ENCODE measurements at places on chromosomes 16 and 17.

- DNase-seq: no peak
Measured at GRCh38 chr17:55709984-55710383, 12.7 kb downstream of the TMEM100 start.

DNA sequence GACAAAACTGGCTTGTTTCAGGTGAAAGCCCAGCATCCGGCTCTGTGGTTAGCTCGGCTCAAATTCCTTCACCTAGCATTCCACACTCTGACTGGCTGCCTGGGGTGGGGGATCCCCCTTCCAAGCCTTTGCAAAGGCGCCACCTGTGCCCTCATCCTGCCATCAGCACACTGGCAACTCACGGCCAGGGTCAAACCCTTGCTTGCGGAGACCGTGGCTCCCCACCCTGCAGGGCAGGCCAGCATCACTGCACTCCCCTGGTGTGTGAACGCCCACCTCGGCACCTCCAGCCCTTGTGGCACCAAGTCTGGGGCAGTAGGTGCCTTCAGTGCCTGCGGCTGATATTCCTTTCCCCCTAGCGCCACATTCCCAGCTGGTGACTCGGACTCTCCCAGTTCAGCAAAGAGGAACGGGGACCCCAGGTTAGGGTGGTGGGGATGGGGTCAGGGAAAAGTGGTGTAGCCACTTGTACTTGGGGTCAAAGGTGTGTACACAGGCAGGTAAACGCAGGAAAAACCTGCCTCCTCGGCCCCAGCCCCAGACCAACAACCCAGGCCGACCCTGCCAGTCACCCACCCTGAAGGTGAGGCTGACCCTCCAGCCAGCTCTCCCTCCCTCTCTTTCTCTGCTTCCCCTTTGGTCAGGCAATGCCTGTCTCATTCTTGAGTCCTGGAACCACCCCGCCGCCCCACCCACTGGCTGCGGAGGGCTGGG lies 1.1 kb downstream of the FLII start:
- DNase-seq: no peak

DNA sequence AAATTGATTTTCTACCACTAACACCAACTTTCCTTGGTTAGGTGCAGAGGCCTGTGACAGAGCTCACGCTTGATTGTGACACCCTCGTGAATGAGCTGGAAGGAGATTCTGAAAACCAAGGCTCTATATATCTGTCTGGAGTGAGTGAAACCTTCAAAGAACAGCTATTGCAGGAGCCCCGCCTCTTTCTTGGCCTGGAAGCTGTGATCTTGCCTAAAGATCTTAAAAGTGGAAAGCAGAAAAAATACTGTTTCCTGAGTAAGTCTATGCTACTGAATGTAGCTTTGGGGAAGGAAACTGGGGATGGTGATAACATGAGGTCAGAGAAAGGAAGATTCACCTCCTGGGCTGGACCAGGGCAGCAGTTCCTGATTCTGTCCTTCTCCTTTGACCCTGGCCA lies 38.3 kb downstream of the REXO5 start:
- no peak for DNase-seq

GRCh38 chr17:29874931-29875596 lies 55.0 kb downstream of the SSH2 start:
- DNase-seq: no peak

- DNase-seq: peak; percentile 50
Measured at GRCh38 chr16:84606081-84606875, 11.6 kb downstream of the COTL1 start.

DNA sequence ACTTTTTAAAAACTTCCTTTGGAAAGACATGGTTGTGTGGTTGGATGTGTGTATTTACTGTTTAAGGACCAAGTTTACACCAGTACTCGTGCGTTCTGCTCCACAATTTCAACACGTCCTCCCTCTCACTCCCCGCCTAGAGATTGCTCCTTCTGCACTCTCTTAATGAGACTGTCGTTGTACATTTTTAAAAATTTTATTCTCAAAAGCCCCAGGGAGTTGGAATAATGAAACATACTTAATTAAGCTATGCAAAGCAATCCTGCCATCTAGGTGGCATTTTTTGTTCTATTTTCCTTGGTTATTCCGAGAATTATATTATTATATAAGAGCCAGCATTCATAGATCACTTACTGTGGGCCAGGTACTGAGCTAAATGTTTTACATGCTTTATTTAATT lies 264.5 kb downstream of the GRIN2A start:
- no peak for DNase-seq

- no peak for DNase-seq
Measured at GRCh38 chr17:76085066-76085730, 6.2 kb downstream of the ZACN start.

DNA sequence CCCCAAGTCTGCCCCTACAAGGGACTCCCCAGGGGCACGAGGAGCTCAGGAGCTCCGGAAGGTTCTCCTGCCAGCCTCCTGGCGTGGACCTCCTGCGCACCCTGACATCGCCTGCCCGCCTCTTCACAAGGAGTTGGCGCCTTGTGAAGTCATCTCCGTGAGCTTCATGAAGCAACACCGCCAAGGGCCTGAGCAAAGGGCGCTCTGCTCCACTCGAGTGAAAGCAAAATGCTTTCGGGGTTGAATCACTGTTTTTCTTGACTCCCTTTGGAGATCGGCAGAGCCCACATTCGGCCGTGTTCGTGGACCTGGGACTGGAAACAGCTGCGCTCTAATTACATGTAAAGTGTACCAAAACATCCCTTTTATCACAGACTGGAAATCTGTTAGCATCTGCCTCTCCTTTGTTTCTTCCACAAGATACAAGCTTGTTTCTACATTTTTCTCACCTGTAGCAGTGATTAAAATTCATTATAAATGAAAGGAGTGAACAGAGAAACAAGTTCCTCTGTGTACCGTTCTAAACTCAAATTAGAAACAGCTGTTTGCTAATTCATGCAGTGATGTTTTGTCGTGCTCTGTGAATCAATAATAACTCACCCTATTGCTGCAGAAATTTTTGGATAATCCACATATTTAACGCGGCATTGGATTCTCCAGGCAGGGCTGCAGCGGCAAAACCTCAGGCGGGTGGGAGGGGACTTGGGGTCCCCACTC lies 203.3 kb downstream of the ZNF423 start:
- no peak for DNase-seq

All from T-helper 2 cell treated with Interferon-gamma antibody and Interleukin-4, amounts not matched to agents 5 μg/mL and 100 μg/mL, for 36 hours (primary cell).